Brain (organoid and tissue), 16 donors: ENCODE measurements at places on chromosomes 7 and 10.
A peak's percentile ranks its signal among the peaks of the same experiment; 100 is the strongest.

- no peak for DNase-seq
Observed at GRCh38 chr7:86453454-86453853, 190.3 kb upstream of the GRM3 start.

- DNase-seq = no peak
Observed at GRCh38 chr10:132263866-132264265, 43.9 kb downstream of the STK32C start.

GRCh38 chr10:79417266-79417665, 28.2 kb downstream of the ZCCHC24 start:
- DNase-seq = no peak

DNA sequence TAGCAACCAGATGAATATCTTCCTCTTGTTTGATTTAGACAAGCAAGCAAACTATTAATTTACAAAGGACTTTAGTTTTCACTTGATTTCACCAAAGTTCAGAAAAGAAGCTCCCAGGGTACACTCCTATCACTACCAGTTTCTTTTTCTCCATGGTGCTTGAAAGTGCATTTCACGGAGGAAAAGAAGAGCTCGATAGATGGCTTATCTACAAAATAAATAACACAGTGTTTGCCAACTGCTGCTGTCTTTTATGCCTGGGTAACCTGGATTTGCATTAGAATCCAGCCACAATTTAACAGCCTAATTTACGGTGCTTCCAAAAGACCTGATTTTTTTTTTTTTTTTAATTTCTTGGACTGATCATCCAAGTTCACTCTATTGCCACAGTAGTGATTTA, 275.7 kb downstream of the GPR37 start:
- DNase-seq = no peak

DNA sequence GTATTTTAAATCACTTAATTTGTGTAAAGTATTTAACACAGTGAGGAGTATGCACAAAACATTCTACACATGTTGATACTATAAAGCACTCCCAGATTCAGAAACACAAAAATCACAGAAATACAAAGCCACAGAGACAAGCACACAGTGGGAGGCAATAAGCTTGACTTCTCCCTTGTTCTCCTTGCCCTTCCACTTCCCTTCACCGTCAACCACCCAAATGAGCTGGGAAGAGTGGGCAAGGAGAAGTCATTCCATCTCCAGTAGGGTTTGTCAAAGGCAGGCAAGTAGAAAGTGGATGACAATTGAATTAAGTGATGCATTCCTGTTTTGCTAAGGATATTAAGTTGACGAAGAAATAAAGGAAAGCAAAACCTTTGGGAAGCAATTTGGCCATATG, 4.2 kb upstream of the TMEM139 start:
- no peak for DNase-seq

GRCh38 chr10:16828701-16829175, 11.5 kb upstream of the RSU1 start:
- no peak for DNase-seq

DNA sequence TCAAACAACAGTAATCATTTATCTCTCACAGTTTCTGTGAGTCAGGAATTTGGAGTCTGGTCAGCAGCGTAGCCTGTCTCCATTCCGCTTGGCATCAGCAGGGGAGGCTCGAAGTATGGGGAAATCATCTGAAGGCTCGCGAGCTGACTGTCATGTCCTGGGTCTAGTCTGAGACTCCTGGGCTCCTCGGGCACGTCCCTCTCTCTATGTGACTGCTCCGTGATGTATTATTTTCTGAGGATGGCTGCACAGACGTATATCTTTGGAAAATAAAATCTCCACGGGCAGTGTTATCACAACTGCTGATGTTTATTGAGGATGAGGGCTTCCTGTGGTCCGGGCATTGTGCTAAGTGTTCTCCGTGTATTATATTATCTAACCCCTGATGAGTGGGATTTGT, 23.3 kb upstream of the PCGF5 start:
- DNase-seq = peak; percentile 83

GRCh38 chr10:115948465-115948864, 324.5 kb downstream of the GFRA1 start:
- DNase-seq = peak; percentile 49
